ENCODE measurements at places on chromosomes 1 and 21.

- no peak for DNase-seq
These were observed 12.3 kb upstream of the RGS4 start for GRCh38 chr1:163056831-163057230.

- no peak for DNase-seq
These were observed 21.7 kb downstream of the ARHGEF10L start for GRCh38 chr1:17561247-17561548.

DNA sequence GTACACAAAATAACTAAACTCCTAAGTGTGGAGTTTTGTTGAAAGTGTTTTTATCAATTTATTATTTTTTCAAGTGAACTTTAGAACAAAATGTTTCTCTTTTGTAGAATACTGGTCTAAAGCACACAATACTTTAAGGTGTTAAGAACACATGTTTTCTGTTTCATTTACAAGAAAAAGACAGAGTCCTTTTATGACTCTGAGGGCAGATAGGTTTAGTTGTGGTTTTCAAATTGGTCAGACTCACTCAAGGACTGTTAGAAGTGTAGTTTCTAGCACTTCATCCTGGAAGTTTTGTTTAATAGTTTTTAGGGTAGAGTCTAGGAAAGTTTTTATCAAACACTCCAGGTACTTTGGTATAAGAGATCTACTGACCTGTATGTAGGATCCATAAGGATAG lies 376.5 kb downstream of the LRRIQ3 start:
- DNase-seq: no peak

- DNase-seq: no peak
These were observed 912.6 kb downstream of the TTLL7 start for GRCh38 chr1:83086346-83086745.

GRCh38 chr1:229203030-229203751 lies 67.7 kb upstream of the RAB4A start:
- DNase-seq: no peak

- DNase-seq: no peak
These were observed 35.3 kb downstream of the GDAP2 start for GRCh38 chr1:117894078-117894477.

DNA sequence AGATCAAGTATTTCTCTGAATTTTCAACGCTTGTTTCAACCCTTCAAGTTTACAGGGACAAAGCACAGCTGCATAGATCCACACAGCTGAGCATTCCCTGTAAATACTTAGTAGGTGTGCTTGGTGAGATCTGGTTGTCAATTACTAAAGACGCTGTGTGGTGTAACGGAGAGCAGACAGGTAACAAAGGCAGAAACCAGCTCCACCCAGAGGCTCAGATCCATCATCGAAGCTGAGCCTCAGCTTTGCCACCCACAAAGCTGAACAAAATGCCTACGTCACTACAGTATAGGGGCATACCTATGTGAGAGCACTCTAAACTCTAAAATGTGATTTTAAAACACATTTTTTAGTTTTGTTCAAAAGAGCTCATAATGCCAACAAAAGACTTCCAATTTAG lies 38.7 kb downstream of the PACC1 start:
- DNase-seq: no peak

DNA sequence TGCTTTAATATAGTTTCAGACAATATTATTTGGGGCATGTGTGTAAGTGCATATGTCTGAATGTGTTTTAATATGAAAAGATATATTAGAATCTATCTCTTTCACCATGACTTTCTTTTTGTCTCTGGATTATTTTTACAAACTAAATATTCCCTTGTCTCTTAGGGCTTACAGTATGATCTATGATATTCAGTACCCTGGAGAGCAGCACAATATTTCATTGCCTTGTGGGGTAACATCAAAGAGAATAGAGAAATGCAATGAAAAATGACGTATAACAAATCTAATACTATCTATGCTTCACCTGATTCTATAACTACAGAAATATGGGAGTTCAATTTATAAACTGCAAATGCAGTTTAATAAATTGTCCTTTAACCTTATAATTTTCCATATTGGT lies 2084.5 kb downstream of the MRPL39 start:
- no peak for DNase-seq

DNA sequence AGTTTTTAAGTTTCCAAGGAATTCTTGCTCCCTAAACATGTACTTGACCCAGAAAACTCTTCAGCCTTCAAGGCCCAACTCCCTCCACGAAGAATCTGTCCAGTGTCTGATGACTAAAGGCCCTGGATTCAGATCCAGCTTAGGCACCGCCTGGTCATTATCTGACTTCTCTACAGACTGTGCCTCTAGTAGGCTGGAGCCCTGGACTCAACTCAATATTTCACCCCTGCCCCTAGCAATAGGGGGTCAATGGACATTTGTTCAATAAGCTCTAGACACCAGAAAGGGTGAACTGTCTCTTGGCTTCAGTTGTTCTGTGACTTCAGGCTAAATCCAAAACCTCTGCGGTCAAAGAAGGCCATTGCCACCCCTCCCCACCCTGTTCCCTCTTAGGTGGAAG lies 34.5 kb downstream of the NUAK2 start:
- DNase-seq: no peak

- DNase-seq: no peak
These were observed 39.3 kb downstream of the CDKN2C start for GRCh38 chr1:51009381-51009780.

Data from T-helper 1 cell (primary cell).